ENCODE measurements at places on chromosomes 1 and 21.

GRCh38 chr1:104987210-104987609 is 1237.5 kb downstream of the AMY1C start:
- no peak for DNase-seq

DNA sequence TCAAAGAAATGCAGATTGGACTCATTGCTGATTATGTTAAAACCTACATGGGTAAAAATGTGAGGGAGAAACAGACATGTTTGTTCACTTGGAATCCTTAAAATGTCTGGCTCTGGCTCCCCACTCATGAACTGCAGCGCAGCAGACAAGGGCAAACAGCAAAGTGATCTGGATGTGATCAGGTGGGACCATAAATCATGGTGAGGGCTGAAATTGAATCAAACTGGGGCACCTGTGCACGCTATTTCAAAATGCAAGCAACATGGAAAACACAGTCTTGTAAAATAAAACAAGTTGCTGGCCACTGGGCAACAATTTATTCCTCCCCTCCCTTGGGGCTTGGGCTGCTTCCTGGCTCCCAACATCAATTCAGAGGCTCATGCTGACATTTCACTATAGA is 373.4 kb downstream of the SEC16B start:
- no peak for DNase-seq

DNA sequence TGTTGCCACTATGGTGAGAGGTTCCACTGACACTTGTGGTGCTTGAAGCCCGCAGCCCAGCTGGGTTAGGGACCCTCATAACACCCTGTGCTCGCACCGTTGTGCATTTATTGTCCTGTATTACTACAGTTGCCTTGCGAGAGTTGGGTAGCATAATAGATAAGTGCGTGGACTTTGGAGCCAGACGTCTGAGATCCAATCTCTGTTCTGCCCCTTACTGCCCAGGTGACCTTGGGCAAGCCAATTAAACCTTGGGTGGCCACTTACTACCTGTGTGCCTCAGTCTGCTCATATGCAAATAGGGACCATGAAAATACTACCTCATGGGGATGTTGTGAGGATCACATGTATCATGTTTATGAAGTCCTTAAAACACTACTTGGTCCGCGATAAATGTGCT is 13.3 kb downstream of the C8B start:
- no peak for DNase-seq

- DNase-seq, result no peak
Measured at GRCh38 chr1:180791806-180792205, 120.9 kb upstream of the KIAA1614 start.

DNA sequence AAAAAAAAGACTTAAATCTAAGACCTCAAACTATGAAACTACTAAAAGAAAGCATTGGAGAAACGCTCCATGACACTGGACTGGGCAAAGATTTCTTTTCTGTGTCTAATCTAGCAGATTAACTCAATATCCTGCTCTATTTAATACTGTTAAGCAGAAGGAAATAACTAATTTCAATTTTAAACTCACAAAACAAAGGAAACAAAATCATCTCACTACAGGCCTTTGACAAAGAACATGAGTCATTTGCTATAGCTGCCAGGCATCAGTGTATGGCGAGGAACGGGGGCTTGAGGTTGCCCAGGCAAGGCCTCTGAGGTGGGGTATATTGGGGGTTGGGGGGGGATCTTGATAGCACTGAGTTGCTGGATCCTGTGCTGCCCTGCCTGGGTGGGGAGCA is 20.9 kb downstream of the SZT2 start:
- no peak for DNase-seq

DNA sequence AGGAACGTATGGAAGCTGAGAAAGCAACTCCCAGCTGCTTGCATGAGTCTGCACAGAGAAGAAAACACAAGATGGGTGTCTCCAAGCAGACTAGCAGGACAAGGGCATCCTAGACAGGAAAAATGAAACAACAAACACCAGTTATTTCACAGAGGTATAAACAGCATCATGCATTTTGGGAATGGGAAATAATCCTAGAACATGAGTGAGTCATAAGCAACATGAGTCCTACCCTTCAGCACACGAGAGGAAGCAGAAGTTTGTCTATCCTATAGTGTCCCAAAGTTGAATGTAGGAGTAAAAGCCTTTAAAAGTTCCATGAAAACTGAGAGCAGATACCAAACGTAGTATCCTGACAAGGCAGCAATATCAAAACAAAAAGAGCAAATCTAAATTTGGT is 11.3 kb upstream of the FRRS1 start:
- no peak for DNase-seq

GRCh38 chr1:93991271-93991670 is 82.0 kb upstream of the GCLM start:
- DNase-seq, result no peak

DNA sequence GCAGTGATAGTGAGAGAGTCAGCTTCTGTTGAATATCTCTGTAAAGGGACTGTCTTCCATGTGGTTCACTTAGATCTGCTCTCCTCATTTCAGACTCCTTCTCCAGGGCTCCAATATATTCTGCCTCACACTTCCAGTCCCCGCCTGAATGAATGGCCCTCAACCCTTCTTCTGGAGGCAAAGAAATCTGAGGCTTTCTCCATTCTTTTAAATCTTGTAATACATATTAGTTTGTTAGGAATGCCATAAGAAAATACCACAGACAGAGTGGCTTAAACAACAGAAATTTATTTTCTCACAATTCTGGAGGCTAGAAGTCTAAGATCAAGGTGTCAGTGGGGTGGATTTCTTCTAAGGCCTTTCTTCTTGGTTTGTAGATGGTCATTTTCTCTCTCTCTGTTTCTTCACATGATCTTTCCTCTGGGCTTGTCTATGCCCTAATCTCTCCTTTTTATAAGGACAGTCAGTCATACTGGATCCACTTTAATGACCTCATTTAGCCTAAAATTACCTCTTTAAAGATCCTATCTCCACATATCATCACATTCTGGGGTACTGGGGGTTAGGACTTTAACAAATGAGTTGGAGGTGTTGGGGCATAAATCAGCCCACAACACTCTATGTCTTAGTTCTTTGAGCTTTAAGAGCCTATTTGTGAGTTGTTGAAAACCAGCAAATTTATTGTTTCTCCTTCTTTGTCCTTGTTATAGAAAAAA is 128.5 kb upstream of the KCNK2 start:
- no peak for DNase-seq

- no peak for DNase-seq
Measured at GRCh38 chr1:155008015-155008941, 5.7 kb downstream of the ZBTB7B start.

DNA sequence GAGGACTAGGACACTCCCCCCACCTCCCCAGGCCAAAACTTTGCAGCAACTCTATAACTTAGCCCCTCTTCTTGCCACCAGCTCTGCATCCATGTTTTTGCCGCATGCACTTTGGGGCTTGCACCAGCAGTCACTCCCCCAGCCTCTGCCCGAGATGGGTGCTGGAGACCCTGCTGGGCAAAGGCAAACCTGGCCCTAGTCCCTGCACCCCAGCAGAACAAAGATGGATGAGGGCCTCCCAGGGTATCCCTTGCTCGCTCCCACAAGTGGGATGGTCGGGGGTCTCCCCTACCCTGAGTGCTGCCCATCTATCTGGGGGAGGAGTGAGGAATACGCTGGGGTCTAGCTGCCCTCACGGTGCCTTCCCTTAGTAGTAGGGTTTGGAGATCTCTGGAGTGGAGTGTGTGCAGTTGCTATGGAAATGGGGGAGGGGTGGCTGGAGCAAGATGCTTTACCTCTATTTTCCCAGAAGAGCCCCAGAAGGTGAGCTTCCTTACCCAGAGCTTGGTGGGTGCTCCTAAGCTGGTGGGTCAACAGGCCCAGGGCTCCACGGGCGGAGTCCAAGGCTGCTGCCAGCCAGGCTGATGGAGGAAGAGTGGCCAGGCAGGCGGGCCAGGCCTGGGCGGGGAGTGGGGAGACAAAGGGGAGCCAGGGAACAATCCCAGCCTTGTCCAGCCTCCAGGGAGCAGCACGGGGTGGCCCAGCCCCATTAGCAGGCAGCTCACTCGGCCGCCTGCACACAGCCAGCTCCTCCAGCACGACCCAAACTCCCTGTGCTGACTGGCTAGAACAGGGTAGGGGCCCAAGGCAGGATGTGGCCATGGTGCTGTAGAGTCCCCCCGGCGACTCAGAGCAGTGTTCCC is at the start of gene PAQR6:
Gene PAQR6 (minus strand): TSS at position 597 of the 863 bp plus-strand sequence. CDS start 1,325 bp downstream, outside the sequence.
- no peak for DNase-seq

- no peak for DNase-seq
Measured at GRCh38 chr1:205563927-205564441, 59.5 kb downstream of the CDK18 start.

DNA sequence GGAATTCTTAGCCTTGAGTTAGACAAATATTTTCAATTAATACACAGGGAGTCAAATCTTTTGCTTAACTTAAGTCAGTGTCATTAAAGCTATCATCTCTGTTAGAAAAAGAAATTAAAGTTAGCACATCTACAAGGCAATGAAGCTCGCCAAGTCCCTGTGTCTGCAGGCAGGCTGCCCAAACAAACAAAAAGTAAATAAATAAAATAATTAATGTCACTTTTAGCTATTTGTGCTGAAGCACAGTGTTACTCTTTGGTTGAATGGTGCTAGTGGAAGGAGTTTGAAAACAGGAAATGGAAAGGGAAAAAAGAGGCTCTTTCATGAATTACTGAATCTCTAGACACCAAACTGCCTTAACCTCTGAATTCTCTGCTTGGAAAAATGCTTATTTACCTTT is 37.1 kb upstream of the COL11A1 start:
- no peak for DNase-seq

GRCh38 chr1:6870086-6870485 is 84.8 kb downstream of the CAMTA1 start:
- DNase-seq, result no peak

GRCh38 chr21:42988236-42988965 is 14.0 kb downstream of the PKNOX1 start:
- DNase-seq, result no peak

- no peak for DNase-seq
Measured at GRCh38 chr1:66947267-66947666, 22.5 kb downstream of the MIER1 start.

GRCh38 chr1:41397753-41398330 is 36.6 kb downstream of the FOXO6 start:
- DNase-seq, result no peak

GRCh38 chr1:167128261-167129227 is 34.7 kb downstream of the STYXL2 start:
- no peak for DNase-seq

DNA sequence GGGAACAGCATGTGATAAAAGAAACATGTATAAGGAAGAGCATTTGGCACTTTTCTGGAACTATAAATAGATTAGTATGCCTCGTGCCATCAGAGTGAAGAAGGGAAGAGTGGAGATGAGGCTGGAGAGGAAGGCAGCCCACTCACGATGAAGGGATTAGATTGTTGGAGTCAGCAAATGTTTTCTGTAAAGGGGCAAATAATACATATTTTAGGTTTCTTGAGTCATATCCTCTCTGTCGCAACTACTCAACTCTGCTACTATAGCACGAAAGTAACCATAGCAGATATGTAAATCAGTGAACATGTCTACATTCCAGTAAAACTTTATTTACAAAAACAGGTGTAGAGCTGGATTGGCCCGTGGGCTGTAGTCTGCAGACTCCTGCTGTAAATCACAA is 147.8 kb downstream of the TENT5C start:
- no peak for DNase-seq

GRCh38 chr1:85579622-85580021 is 939 bp upstream of the CCN1 start:
- no peak for DNase-seq

- no peak for DNase-seq
Measured at GRCh38 chr1:1540090-1540817, at the start of gene TMEM240. Gene TMEM240 (minus strand): TSS chr1:1540624. CDS start chr1:1540346, 278 bp downstream.

- no peak for DNase-seq
Measured at GRCh38 chr1:15730936-15731335, 5.1 kb upstream of the SLC25A34 start.

- no peak for DNase-seq
Measured at GRCh38 chr1:15876357-15877055, 29.0 kb downstream of the SPEN start.

GRCh38 chr1:218164930-218165700 is 120.0 kb upstream of the RRP15 start:
- no peak for DNase-seq

Measured in epithelial cell of proximal tubule (primary cell).